ENCODE measurements at places on chromosomes 11 and 22.

GRCh38 chr11:126231725-126232459, 20.3 kb downstream of the FAM118B start:
- DNase-seq = peak; percentile 36

DNA sequence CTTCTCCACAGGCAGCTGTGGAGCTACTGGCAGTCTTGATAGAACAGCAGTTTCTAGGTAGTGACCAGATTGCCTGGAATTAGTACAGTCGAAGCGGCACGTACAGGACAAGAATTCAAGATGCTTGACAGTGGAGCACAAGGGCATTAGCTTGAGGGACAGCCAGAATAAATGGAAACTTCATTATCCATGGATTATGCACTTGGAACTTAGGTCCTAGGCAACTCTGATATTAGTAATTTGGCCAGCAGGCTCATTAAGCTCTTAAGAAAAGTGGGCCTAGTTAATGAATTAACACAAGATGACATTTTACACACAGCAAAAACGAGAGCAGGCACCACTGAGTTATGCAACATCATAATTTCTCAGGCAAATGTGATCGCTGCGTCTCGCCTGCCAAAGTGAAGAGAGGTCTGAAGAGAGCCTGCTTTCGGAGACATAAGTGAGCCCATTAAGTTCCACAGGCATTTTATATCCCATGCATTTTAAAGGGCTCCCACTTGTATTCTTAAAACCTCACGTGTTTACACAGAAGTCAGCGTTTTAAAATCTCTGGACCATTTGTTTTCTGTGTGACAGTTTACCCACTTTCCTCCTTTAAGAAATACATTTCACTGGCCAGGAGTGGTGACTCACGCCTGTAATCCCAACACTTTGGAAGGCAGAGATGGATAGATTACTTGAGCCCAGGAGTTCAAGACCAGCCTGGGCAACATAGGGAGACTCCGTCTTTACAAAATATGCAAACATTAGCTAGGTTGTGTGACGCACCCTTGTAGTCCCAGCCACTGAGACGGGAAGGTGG, 66.2 kb downstream of the COMMD9 start:
- no peak for DNase-seq

GRCh38 chr11:92735039-92735438, 234.4 kb upstream of the MTNR1B start:
- no peak for DNase-seq

- DNase-seq = no peak
These were observed 34.8 kb downstream of the JHY start for GRCh38 chr11:122917311-122917710.

DNA sequence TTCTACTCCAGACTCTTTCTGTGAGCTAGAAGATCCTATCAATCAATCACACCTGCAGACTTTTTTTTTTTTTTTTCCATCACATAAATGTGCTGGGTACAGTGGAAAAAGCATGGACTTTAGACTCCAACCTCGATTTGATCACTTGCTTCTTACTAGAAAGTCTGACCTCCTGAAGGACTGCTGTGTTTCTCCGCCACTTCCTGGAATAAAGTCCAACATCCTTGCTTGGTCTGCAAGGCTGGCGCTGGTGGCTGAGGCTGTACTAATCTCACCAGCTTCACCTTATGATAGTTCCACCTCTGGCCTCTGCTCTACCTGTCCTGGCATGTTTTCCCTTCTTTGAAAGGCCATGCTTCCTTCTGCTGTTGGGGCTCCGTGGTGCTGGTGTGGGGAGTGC, 60.9 kb upstream of the SESN3 start:
- no peak for DNase-seq

GRCh38 chr11:13145461-13145860, 132.1 kb upstream of the BMAL1 start:
- no peak for DNase-seq

DNA sequence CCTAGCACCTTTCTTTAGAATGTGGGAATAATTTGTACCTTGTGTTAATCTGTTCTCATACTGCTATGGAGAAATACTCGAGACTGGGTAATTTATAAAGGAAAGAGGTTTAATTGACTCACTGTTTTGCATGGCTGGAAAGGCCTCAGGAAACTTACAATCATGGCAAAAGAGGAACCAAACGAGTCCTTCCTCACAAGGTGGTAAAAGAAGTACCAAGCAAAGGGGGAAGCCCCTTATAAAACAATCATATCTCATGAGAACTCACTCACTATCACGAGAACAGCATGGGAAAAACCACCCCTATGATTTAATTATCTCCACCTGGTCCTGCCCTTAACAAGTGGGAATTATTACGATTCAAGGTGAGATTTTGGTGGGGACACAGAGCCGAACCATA, 127.1 kb upstream of the ANO3 start:
- no peak for DNase-seq

GRCh38 chr11:130402570-130402969, 25.8 kb downstream of the ADAMTS8 start:
- DNase-seq = no peak

DNA sequence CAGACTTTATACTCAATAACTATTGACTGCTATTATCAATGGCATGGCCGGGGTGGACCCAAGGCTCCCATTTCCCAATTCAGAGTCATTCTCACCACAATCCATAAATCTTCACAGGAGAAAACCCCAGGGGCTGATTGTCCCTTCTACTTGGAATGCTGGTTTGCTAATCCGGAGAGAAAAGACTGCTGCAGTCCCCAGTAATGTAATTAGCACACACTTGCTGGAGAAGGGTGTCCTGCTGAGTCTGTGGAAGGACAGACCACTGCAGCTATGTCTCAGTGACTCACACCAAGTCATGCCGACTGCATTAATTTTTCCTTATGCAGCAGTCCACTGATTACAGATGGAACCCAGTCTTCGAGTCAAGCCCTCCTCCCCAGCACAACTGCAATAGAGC, 5.9 kb upstream of the ETS1 start:
- DNase-seq = no peak

- no peak for DNase-seq
These were observed 83.9 kb upstream of the PARVA start for GRCh38 chr11:12293486-12293885.

GRCh38 chr22:42443240-42444076, 11.3 kb upstream of the NFAM1 start:
- DNase-seq = no peak

GRCh38 chr11:116651098-116651736, 121.6 kb downstream of the BUD13 start:
- DNase-seq = no peak

DNA sequence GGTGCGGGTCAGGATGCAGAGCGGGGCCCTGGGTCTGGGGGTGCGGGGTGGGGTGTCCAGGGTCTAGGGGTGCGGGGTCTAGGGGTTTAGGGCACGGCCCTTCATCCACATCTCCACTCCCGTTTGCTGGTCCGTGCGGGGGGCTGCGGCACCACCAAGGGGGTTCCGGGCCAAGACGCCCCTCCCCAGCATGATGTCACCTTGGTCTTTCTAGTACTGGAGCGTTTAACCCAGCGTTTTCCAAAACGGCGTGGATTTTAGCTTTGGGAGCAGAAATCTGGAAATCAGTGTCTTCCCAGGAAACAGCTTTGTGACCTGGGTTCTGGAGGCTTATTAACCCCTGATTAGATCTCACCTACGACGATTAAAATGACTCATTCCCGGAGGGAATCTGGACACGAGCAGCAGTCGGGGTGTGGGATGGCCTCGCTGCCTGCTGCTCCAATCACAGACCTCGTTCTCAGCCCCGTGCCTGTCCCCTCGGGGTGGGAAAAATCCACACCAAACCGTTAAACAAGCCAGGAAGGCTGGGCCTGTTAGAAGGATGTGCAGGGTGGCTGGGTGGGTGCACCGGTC, 759 bp downstream of the AP2A2 start:
- no peak for DNase-seq

DNA sequence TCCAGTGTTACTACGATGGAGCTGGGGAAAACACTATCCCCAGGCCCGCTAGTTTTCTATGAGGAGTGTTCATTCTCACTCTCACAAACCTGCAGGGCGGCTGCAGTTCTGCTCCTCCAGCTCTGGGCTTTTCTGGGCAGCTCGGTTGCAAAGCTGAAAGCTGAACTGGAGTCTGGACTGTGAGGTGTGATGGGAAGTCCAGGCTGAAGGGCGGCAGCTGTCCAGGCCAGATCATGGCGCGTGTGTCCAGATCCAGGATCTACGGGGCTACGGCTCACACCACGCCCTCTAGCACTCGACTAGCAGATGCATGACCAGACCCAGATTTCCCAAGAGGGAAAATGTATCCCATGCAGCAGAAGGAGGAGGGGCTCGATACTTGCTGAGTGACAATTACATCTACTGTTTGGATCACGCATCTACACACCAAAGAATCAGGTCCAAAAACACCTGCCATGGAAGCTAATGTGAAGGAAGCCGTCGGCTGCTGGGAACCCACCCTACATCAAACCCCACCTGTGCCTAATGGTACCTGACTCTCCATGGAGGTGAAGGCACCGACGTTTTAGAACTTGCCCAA, 555.0 kb downstream of the BRD1 start:
- no peak for DNase-seq

DNA sequence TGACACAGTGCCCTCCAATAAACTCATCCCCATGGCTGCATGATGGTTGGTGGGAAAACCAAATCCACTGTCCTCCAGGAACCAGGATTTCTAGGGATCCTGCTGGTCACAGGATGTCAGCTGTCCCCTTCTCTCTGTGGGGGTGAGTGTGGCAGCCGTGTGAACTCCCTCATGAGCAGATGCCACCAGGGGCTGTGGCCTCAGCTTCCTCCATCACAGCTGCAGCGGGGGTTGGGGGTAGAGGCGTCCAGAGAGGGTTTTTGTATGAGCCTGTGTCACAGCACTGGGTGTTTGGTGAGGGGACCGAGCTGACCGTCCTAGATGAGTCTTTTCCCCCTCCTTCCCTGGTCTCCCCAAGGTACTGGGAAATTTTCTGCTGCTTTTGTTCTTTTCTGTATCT, 26.4 kb downstream of the IGLL5 start:
- DNase-seq = no peak

GRCh38 chr22:42630901-42631602, 9.3 kb downstream of the ATP5MGL start:
- DNase-seq = no peak

- no peak for DNase-seq
These were observed 2.5 kb downstream of the CELF1 start for GRCh38 chr11:47550288-47551047.

DNA sequence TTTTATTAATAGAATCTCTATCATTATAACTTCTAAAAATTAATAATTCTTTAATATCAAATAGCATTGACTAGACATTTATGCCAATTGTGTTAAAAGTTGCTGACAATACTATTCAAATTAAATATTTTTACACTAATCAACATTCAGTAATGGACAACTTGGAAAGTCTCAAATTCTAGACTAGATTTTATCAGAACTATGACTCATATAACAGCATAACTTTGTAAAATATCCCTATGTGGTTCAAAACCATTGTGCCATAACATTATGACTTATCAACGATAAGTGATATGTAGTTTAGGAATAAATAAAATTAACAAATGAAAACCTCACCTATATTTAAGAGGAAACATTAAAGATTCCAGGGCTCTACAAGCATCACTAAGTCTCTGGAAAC, 291.8 kb downstream of the SBF2 start:
- no peak for DNase-seq

- no peak for DNase-seq
These were observed 28.4 kb downstream of the RASD2 start for GRCh38 chr22:35568751-35569739.

DNA sequence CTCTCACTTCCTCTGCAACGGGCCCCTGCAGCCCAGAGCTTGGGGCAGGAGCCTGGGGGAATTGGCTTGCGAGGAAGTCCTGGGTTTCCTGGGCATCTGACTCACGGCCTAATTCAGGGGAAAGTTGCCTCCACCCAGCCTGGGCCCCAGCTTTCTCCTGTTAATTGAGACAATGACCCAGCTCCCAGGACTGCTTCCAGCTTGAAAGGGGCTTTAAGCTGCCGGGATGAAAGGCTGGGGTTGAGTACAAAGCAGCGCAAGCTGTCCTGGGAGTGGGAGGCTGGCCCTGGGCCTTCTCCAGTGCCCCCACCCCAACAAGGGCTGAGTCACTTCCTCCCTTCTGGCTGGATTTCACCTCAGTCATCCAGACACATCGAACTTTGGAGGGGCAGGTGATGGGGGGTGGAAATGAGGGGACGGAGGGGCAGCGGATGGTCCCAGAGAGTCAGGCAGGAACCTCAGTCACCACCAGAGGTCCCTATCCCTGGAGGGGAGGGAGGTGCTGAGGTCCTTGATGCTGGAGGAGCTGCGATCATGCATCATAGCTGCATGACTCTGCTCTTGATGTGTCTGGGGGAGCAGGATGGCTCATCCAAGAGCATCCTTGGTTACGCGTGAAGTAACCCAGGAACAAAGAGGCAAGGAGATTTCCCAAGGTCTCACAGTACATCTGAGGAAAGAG, 30.1 kb upstream of the OAF start:
- DNase-seq = no peak

GRCh38 chr11:11669233-11669846, 47.5 kb upstream of the GALNT18 start:
- no peak for DNase-seq

DNA sequence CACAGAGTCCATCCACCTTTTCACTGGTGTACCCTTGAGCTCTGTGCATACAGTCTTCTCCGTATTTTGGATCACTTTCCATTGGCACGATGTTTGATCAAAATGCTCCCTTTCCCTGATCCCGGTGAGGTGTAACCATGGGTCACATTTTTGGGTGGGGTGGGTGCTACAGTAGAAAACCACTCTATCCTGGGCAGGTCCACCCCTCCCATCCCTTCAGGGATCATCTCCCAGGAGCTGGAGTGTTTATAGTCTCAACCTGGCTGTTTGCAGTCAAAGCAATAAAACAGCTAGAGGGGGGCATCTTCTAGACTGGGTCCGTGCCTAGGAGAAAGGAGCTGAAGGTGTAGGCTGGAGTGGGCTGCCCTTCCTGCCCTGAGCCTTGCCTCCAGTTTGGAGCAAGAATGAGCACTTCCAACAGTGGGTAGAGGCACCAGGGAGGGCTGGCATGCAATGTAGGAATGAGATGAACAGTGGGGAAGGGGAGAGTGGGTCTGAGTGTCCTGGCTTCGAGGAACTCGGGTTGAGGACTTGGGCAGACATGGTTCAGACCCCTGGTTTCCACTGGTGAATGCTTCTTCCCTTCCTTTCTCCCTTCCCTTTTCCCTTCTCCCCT, 38.8 kb downstream of the RNF141 start:
- DNase-seq = no peak

- DNase-seq = no peak
These were observed 24.1 kb upstream of the SCN2B start for GRCh38 chr11:118200497-118200896.

DNA sequence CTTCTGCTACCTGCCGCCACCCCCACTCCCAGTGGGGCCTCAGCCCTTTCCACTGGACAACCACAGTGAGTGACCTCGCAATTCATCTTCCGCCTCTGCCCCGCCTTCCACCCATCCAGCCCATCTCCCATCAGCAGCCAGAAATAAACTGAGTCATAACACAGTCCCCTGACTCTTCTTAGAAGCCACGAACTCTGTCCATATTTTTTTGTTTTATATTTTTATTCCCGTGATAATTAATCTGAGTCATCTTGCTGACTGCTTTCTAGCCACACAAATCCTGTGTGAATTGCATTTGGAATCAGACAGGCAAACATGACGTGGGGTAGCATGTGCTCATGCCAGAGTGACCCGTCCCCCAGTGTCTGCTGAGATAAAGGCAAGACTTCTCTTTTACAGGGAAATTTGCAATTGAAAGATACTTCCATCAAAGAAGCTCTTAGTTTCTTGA, 7.0 kb downstream of the FADD start:
- no peak for DNase-seq
